ENCODE measurements at places on chromosomes 3 and 15.

GRCh38 chr15:88993662-88994061 lies 80.5 kb upstream of the MFGE8 start:
- no peak for DNase-seq

DNA sequence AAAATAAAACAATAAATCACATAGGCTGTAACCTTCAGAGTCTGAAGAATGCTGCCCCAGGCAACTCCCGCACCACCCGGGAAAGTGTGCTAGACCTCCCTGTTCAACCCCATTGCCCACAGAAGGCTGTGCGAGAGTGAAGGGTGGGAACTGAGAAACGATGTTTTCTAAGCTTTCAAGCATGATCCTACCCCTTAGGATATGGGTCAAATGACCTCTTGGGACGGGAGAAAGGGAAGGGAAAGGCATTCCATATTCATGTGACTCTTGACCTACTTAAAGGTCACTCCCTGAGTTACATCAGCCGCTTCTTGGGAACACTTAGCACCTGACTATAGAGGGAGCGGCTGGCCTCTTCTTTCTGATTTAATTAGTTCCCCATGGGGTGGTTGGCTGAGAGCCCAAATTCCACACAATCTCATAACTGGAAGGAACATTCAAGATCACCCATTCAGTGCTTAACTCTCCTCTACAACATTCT lies 114.7 kb upstream of the SLC24A5 start:
- DNase-seq, result no peak

DNA sequence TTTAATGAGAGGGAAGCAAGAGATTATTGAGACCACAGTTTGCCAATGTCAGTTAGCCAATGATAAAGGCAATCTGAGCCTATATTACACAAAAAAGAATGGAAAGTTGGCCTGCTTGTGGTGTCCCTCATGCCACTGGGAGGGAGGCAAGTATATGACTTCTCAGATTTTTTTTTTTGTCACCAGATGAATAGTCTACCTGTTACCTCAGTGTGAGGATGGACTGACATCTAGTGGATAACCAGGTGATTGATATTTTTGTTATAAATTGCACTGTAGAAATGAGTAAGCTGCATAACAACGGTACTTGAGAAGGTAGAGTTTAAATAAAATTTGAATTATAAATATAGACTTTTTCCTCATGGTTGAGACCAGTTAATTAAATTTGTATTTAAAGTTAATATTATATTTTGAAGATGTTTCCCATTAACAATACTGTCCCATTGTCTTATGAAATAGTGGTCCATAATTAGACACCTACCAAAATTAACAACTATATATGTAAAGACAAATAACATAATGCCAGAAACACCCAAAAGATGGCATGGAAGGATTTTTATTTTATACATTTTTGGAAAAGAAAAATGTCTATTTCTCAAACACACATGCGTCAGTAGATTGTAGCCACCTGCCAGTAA lies 237.8 kb upstream of the GADL1 start:
- no peak for DNase-seq

- DNase-seq, result no peak
Measured at GRCh38 chr3:2837239-2837638, 272.9 kb downstream of the IL5RA start.

DNA sequence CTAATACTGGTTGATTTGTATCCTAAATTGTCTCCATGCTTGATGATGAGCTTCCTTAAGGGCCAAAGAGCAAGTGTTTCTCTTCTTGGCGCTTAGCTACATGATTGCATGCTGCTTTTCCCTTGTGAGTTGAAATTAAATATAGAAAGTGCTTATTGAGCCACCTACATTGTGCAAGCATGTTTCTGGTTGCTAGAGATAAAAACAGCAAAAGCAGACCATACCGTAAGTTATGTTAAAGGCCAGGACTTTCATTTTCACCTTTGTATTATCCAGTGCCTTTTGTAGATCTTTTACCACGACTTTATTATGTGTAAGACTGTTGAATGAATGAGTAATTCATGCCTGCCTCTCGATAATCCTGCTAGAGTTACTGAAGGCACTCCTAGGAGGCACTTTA lies 41.9 kb upstream of the CCNB2 start:
- no peak for DNase-seq

DNA sequence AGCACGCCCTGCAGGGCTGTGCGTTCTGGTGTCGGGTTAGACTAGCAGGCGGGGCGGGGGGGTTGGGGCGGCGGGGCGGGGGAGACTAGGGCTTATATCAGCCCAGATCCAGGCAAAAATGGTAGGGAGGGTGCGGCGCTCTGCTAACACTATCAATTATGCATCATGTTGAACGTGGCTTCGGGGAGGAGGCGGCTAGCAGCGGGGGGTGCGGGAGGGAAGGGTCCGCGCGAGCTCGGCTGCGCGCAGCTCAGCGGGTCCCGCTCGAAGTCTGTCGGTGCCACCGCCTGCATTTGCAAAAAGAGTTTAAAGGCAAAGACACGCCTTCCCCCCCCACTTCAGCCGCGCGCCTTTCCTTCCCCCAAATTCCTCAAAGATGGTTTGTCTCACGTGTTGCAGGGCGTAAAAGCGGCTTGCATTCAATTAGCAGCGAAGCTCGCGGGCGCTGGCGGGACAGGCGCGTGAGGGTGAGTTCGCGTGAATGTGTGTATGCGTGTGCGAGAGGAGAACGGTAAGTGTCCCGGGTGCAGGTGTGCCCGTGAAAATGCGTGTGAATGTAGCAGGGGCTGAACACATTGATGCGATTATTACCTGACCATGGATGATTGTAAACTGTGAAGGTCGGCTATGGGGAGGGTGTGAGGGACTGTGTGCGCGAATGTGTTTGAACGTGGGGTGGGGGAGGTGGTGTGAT lies at the start of gene ISLR2:
Gene ISLR2, plus strand, starts transcription at position 432 of the 694 bp plus-strand sequence. CDS start 2,169 bp downstream, outside the sequence.
- DNase-seq, result no peak

GRCh38 chr3:192303235-192303634 lies 424.1 kb downstream of the FGF12 start:
- no peak for DNase-seq

Data from activated CD8-positive, alpha-beta memory T cell treated with anti-CD3 and anti-CD28 coated beads for 1 hour (primary cell).